RCC 7860 (cell line): ENCODE measurements at places on chromosomes 12 and 14.
A peak's percentile ranks its signal among the peaks of the same experiment; 100 is the strongest.

DNA sequence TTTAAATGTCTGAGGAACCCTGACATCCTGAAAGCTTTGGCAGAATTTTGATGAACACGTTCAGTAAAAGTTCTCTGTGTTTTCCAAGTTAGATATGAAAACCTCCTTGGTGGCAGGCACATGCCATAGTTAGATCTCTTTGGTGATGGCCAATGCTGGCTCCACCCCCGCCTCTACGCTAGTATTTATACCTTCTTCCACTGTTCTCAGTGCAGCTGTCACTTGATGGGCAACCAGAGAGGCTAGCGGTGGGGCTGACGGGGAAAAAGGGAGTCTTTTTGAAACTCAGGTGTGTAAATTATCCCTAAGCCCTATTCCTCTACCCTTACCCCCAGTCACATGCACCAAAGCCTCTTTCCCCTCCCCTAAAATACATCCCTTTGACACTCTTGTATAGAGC lies 32.1 kb downstream of the PPP1R36 start:
- no peak for DNase-seq

- no peak for DNase-seq
Observed at GRCh38 chr14:23559010-23559925, 3.2 kb downstream of the THTPA start.

DNA sequence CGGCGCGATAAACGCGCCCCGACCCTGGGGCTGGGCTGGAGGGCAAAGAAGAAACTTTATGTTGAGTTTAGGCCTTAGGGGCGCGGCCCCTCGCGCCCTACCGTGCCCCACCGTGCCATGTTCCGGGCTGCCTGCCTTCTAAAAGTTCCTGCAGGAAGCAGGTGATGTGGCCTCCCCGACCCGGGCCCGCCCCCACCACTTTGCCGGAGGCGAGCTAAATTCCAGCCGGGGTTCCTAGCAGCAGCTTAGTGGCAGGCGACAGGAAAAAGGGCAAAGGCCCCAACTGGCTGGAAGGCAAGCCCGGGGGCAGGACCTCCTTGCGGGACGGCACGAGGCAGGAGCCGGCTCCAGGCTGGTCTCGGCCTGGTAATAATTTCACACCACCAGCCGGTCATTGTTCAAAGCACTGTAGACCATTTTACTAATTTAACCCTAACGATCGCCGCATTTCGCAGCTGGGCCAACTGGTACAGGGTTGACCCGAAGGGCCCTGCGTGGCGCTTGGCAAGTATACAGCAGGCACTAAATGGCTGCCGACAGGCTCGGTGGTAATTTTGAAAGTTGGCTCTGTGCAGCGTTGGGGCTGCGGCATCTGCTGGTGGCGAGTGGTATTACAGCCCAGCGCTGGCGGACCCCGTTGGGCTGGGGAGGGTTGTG lies 895 bp upstream of the CCDC88C start:
- no peak for DNase-seq

GRCh38 chr12:109462868-109463692 lies 14.0 kb downstream of the KCTD10 start:
- DNase-seq: peak; percentile 87

GRCh38 chr14:46352844-46353243 lies 298.7 kb downstream of the RPL10L start:
- DNase-seq: no peak

- no peak for DNase-seq
Observed at GRCh38 chr12:96044017-96044942, 8.9 kb upstream of the LTA4H start.

DNA sequence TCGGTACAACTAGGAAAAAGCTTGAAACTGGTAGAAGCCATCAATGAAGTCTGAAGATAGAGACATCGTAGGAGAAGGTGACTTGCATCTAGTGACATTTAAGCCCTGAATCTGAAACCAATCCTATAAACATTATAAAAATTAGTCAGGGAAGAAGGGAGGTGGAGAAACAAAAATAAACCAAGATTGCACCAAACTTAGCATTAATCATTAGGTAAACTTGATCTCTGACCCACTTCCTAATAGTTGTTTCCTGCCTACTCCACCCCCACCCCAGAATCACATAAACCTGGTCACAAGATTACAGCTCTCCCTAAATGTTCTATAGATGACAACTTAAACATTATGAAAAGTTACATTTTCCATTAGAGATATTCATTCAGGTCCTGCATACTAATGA lies 40.4 kb downstream of the TSPAN19 start:
- DNase-seq: no peak

GRCh38 chr12:71456990-71457389 lies 17.4 kb downstream of the LGR5 start:
- no peak for DNase-seq

GRCh38 chr12:51009056-51009440 lies 17.1 kb downstream of the SLC11A2 start:
- DNase-seq: no peak

DNA sequence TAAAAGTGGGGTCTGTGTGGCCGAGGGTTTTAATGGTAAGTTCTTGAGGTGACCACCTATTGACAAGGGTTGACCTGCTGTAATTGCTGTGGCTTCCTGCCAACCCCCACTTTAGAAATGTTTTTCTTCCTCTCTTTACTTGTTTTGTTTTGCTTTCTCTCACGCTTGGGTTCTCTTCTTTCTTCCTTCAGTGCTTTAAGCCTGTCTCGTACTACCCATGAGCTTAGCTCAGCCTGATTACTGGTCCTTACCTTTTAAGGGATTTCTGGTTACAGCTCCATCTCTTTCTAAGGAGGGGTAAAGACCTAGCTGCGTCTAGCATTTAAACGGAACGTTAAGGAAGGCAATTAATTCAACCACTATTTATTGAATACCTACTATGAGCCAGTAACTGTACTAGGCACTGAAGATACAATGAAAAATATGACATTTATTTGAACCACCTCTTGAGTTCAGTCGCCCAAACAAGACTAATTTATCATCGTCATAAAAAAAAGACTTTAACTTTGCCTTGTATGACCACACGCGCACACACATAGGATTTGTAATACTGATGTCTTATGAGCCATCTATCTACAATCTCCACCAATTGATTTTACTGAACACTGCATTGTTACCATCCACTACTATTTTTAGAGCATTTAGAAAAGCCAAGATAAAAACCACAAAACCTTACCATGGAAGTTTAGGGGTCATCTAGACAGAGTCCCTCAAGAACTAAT lies 888 bp upstream of the PPP1R12A start:
- peak; percentile 20 for DNase-seq

DNA sequence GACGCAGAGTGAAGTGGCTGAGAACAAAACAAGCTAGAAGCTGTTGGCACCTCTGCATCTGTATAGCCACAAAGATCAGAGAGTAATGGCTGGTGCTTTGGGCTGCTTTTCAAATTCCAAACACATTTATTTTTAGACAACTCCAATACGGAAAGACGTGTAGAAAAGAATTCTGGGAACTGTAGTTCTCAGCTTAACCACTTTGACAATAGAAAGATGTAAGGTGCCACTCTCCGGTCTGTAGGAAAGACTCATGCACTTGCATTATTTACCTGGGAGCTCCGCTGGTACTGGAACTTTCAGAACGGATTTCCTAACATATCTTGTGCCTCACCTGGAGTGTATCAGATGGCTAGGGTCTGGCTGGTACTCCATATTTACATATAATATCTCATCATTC lies 1.8 kb upstream of the OR4K2 start:
- no peak for DNase-seq

- DNase-seq: peak; percentile 4
Observed at GRCh38 chr12:79934281-79935020, 446 bp downstream of the PPP1R12A start.

- DNase-seq: no peak
Observed at GRCh38 chr12:46723629-46724419, 102.0 kb downstream of the SLC38A4 start.
